B cell (primary cell): ENCODE measurements at places on chromosomes 4 and X.
A peak's percentile ranks its signal among the peaks of the same experiment; 100 is the strongest.

GRCh38 chrX:111661241-111661640 is 19.7 kb upstream of the ALG13 start:
- DNase-seq = no peak

- no peak for DNase-seq
Observed at GRCh38 chrX:9396930-9397329, 67.9 kb upstream of the TBL1X start.

DNA sequence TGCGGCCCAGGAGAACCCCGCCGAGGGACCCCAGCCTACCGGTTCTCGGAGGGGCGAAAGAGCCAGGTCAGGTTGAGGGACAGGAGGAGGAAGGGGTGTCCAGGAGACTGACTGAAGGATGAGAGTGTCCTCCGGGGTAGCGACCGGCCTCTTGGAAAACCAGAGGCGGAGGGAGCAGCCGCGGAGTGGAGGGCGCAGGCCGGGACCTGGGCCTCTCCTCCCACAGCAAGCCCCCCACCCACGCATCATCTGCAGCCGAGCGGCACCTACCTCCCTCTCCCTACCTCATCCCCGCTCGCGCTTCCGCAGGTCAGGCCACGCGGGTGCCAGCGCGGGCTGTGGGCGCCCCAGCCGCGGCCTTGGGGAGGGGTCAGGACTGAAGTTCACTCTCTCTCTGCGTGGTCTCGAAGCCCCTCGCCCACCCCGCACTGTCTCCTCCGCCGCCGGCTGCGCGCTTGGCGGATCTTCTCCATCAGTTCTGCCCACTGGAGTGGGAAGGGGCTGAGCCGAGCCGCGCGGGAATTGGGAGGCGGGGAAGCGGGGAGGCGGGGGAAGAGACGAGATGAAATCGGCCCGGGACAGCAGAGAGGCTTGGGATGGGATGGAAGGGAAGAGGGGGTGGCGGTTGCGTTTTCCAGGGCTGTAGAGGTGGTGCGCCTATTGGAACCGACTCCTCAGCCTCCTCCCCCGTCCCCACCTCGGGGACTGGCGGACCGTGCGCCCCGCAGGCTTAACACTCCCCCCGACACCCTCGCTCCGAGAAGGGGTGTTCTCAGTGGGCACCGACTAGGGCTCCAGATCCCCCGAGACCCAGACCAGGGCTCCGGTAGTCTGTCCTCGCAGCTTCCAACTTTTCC is 1.8 kb downstream of the NLGN4X start:
- no peak for DNase-seq

DNA sequence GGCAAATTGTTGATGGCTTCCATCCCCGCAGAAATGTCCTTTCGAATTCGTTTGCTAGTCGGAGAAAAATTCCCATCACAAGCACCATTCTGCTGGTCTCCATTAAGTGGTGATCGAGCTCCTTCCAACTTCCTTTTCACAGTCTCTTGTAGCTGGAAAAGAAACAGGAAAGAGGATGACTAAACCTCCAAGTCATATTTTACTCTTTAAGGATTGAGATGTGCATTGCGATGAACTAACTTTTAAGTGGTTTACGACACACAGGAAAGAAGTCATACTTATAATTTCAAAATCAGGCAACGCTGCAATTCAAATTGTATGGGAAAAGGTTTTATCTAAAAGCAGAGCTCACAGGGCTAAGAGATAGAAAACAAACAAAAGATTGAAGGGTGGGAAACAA is 225.2 kb downstream of the MGST2 start:
- DNase-seq = no peak

GRCh38 chr4:162282684-162283083 is 118.9 kb upstream of the FSTL5 start:
- DNase-seq = no peak

- no peak for DNase-seq
Observed at GRCh38 chr4:47579235-47579634, 94.2 kb downstream of the ATP10D start.

GRCh38 chrX:139388254-139388653 is 142.3 kb upstream of the F9 start:
- DNase-seq = no peak

- DNase-seq = peak; percentile 47
Observed at GRCh38 chrX:71533851-71534561, 1.1 kb downstream of the OGT start.

DNA sequence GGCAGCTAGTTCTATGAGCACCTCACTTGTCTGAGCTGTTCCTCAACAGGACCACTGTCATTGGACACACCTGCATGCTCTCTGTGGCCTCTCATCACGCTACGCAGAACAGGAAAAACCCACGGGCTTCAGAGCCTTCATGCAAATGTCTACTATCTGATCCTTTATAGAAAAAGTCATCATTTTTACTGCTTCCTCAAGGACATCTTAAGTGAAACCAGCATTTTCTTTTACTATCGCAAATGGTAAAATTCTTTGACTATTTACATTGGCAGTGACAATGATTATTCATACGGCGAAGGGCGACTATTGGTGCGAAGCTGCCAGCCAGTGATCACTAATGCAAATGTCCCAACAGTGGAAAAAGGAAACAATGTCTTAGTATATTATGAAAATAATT is 147.0 kb downstream of the AFAP1 start:
- DNase-seq = peak; percentile 41

DNA sequence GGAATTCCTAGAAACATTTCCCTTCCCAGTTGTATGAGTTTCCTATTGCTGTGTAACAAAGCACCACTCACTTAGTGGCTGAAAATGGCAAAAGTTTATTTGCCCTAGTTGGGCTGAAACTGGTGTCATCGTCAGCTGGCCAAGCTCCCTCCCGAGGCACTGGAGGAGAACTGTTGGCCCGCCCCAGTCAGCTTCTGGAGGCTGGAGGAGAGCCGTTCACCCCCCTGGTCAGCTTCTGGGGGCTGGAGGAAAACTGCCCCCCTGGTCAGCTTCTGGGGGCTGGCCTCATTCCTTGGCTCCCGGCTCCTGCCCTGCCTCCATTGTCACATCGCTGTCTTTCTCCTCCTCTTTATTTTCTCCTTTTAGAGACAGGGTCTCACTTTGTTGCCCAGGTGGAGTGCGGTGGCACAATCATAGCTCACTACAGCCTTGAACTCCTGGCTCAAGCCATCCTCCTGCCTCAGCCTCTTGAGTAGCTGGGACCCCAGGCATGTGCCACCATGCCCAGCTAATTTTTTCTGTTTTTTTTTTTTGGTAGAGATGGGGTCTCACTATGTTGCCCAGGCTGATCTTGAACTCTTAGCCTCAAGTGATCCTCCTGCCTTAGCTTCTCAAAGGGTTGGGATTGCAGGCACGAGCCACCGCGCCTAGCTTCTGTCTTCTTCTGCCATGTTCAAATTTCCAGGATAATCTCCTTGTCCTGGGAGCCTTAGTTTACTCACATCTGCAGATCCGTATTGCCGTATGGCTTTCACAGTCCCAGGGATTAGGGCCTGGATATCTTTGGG is 3.2 kb downstream of the RGS12 start:
- no peak for DNase-seq

GRCh38 chr4:15777697-15778288 is 335 bp upstream of the CD38 start:
- DNase-seq = no peak

GRCh38 chr4:148542922-148543623 is 100.9 kb upstream of the NR3C2 start:
- no peak for DNase-seq

DNA sequence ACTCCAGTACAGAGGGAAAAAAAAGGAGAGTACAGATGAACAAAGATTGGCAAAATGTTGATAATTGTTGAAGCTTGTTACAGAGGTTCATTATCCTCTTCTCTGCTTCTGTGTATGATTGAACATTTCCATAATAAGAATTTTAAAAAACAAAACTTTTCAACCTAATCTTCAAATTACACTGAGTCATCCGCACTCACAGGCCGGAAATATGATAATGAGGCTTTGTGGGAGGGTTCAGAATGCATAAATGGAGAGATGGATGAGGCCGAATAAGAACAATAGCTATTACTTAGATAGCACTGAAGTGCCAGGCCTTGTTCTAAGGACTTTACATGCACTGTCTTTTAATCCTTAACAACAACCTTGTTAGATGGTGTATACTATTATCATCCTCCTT is 4.6 kb upstream of the ERCC6L start:
- no peak for DNase-seq
